ENCODE measurements at places on chromosomes 5 and 9.

DNA sequence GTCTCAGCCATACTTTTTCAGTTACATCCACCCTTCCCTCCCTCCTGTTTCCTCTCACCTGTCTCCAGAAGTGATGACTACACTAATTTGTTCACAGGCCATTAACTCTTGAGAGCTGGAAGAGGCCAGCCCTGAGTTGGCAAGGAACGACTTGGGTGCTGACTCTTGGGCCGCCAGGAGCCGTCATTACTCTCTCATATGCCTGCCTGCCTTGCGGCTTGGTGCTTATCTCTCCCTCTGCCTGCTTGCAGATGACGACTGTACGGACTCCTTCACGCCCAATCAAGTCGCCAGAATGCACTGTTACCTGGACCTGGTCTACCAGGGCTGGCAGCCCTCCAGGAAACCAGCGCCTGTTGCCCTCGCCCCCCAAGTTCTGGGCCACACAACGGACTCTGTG, 66.1 kb downstream of the PAPPA start:
- peak; percentile 77 for DNase-seq
- no peak overlapping the region for H3K27ac ChIP-seq
- peaks cover 3% of the 10 kb centered on the region for H3K27me3 ChIP-seq
- H3K4me1 ChIP-seq, result peaks cover 6% of the 10 kb centered on the region
- no peaks in the 10 kb centered on the region for H3K36me3 ChIP-seq

- no peaks in the 10 kb centered on the region for H3K4me1 ChIP-seq
- no peak overlapping the region for H3K27ac ChIP-seq
- DNase-seq, result no peak
- no peaks in the 10 kb centered on the region for H3K27me3 ChIP-seq
- no peak overlapping the region for H3K4me3 ChIP-seq
Measured at GRCh38 chr5:132628814-132629213, 29.2 kb upstream of the IL13 start.

GRCh38 chr5:148541054-148541835, 113.1 kb downstream of the HTR4 start:
- no peaks in the 10 kb centered on the region for H3K27me3 ChIP-seq
- H3K36me3 ChIP-seq, result no peaks in the 10 kb centered on the region
- peak overlapping the region; percentile 64 for H3K27ac ChIP-seq
- no peak overlapping the region for H3K4me3 ChIP-seq
- H3K4me1 ChIP-seq, result peaks cover 8% of the 10 kb centered on the region

GRCh38 chr5:765948-766631, 18.4 kb downstream of the ZDHHC11B start:
- no peak overlapping the region for H3K4me3 ChIP-seq
- H3K27me3 ChIP-seq, result no peaks in the 10 kb centered on the region
- no peak for DNase-seq
- no peaks in the 10 kb centered on the region for H3K36me3 ChIP-seq
- no peak overlapping the region for H3K27ac ChIP-seq
- H3K4me1 ChIP-seq, result no peaks in the 10 kb centered on the region

DNA sequence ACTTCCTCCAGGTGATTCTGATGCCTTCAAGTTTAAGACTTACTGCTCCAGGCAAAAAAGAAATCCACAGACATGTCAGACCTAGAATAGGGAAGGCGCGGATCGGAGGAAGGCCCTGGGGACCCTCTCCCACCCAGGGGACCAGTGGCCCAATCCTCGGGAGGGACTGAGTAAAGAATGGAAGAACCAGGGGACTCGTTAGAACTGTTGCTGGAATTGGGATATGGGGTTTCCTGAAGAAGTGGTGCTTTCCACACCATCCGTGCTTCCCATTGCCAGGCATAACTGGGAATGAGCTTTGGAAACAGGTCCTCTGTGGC, 63.8 kb upstream of the SLC25A51 start:
- no peak overlapping the region for H3K27ac ChIP-seq
- no peak for DNase-seq
- peaks cover 20% of the 10 kb centered on the region for H3K4me1 ChIP-seq

GRCh38 chr9:82961504-82962125, 101.3 kb downstream of the RASEF start:
- peaks cover 33% of the 10 kb centered on the region for H3K27me3 ChIP-seq
- no peaks in the 10 kb centered on the region for H3K4me1 ChIP-seq
- no peak overlapping the region for H3K4me3 ChIP-seq
- peak; percentile 83 for DNase-seq
- H3K36me3 ChIP-seq, result no peaks in the 10 kb centered on the region
- no peak overlapping the region for H3K27ac ChIP-seq

DNA sequence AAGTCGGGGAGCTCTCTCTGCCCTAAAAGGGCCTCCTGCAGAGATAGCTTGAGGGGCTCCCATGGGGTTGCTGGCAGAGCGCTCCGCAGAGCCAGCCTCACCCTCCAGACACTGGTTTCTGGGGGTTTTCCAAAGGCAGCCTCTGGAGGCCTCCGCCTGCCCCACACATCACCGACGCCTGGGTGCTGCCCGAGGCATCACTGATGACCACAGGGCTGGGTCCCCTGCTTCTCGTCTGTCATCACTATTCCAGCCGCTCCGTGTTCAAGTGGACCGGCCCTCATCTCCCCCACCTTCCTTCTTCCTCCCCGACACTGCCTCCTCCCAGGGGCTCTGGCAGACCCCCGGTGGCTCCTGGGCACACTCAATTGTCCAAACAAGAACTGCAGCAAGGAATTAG, 64.1 kb upstream of the IRX4 start:
- H3K27ac ChIP-seq, result peak overlapping the region; percentile 93
- H3K4me1 ChIP-seq, result peaks cover 22% of the 10 kb centered on the region
- DNase-seq, result peak; percentile 91
- no peaks in the 10 kb centered on the region for H3K27me3 ChIP-seq

- no peak for DNase-seq
- H3K4me1 ChIP-seq, result no peaks in the 10 kb centered on the region
- no peaks in the 10 kb centered on the region for H3K36me3 ChIP-seq
- H3K27me3 ChIP-seq, result no peaks in the 10 kb centered on the region
Measured at GRCh38 chr5:153974813-153975163, 63.9 kb downstream of the FAM114A2 start.

DNA sequence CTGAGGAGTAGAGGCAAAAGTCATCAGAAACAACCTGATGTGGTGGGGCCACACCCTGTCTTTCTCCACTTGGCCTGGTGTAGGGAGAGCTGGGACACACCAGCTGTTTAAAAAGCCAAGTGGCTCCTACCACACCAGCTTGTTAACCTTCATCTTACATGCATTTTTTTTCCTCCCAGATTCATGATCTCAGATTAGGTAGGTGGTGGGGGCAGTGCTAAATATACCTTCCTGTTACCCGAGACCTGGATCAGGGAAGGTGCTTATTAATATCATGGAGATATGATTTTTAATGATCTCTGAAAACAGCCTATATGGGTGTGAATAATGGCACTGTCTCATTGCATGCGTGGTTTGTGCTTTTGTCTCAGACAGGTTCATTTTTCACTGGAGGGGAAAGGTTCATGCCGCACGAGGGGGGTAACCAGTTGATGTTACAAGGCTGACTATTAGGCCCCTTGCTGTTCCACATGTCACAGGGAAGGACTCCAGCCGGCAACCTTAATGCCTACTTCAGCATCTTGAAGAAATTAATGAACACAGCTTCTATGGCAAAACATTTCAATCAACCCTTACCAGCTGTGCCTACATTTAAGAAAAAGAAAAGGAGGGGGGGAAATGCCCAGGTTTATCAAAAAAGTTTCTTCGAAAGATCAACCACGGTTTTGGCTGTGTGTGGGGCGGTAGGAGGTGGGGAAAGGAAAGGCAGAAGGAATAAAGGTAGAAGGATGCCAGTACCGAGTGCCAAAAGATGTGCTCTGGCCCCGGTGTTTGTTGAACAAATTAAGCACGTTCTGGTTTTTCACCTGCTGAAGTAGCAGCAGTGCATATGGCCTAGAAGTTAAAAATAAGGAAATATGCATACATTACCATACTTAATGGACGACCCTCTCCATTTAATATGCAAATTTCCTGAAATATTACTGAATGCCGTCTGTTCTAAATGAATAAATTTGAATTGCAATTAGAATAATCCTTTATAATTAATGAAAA, 185.4 kb downstream of the EBF1 start:
- no peaks in the 10 kb centered on the region for H3K27me3 ChIP-seq
- H3K36me3 ChIP-seq, result no peaks in the 10 kb centered on the region
- no peak overlapping the region for H3K27ac ChIP-seq
- H3K4me1 ChIP-seq, result no peaks in the 10 kb centered on the region

- H3K4me1 ChIP-seq, result no peaks in the 10 kb centered on the region
- H3K4me3 ChIP-seq, result no peak overlapping the region
- no peak for DNase-seq
Measured at GRCh38 chr5:160837211-160837610, 14.8 kb downstream of the ATP10B start.

GRCh38 chr5:139088024-139088423, 110.1 kb downstream of the SIL1 start:
- no peak overlapping the region for H3K4me3 ChIP-seq
- H3K27ac ChIP-seq, result no peak overlapping the region
- peaks cover 9% of the 10 kb centered on the region for H3K4me1 ChIP-seq
- no peaks in the 10 kb centered on the region for H3K36me3 ChIP-seq
- no peaks in the 10 kb centered on the region for H3K27me3 ChIP-seq
- no peak for DNase-seq

- H3K27me3 ChIP-seq, result peaks cover 28% of the 10 kb centered on the region
- H3K36me3 ChIP-seq, result no peaks in the 10 kb centered on the region
- H3K27ac ChIP-seq, result no peak overlapping the region
- peak; percentile 42 for DNase-seq
- no peak overlapping the region for H3K4me3 ChIP-seq
Measured at GRCh38 chr5:6576861-6577501, 55.9 kb downstream of the NSUN2 start.

DNA sequence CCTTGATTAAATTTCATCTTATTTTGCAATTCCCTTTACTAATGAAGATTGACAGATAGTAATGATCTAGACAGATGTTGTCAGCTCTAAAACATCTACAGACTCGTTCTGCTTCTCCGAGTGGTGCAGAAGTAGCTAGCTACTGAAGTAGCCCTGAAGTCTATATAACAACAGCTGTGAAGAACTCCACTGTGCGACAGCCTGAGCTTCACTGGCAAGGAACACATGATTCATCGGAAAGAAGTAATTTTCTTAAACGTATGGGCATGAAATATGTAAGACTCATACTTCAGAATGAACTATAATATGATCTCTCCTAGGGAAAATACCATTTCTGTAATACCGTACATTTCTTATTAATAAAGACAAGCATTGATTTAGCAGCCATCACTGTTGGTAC, 96.2 kb downstream of the TRPM3 start:
- H3K27me3 ChIP-seq, result no peaks in the 10 kb centered on the region
- no peak overlapping the region for H3K27ac ChIP-seq
- H3K36me3 ChIP-seq, result no peaks in the 10 kb centered on the region
- no peak for DNase-seq
- H3K4me3 ChIP-seq, result no peak overlapping the region
- H3K4me1 ChIP-seq, result no peaks in the 10 kb centered on the region

DNA sequence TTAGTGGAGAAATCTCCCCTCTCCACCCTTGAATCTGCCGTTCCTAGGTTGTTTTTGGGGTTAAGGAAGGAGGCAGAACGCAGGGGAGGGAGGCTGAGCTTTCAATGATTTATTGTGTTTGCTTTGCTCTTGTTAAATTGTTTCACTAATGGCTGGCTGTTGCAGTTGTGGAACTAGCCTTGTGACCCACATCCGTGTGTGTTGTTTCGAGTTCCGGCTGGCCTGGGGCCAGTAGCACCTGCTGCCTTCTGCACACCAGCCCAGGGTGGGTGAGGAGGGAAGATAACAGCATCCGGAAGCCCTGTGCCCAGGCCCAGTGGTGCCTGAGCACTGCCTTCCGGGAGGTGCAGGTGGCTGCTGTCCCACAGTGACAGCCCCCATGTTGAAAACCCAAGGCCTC, 3.6 kb downstream of the ERGIC1 start:
- H3K36me3 ChIP-seq, result no peaks in the 10 kb centered on the region
- H3K4me1 ChIP-seq, result no peaks in the 10 kb centered on the region
- H3K27me3 ChIP-seq, result no peaks in the 10 kb centered on the region

- no peak overlapping the region for H3K4me3 ChIP-seq
- DNase-seq, result no peak
- no peak overlapping the region for H3K27ac ChIP-seq
- no peaks in the 10 kb centered on the region for H3K27me3 ChIP-seq
- H3K4me1 ChIP-seq, result no peaks in the 10 kb centered on the region
Measured at GRCh38 chr5:37847978-37848425, 8.2 kb upstream of the GDNF start.

GRCh38 chr5:135435467-135436330, 11.4 kb downstream of the DCANP1 start:
- H3K4me1 ChIP-seq, result no peaks in the 10 kb centered on the region
- H3K27ac ChIP-seq, result no peak overlapping the region
- H3K4me3 ChIP-seq, result no peak overlapping the region
- H3K36me3 ChIP-seq, result no peaks in the 10 kb centered on the region
- DNase-seq, result no peak
- no peaks in the 10 kb centered on the region for H3K27me3 ChIP-seq

DNA sequence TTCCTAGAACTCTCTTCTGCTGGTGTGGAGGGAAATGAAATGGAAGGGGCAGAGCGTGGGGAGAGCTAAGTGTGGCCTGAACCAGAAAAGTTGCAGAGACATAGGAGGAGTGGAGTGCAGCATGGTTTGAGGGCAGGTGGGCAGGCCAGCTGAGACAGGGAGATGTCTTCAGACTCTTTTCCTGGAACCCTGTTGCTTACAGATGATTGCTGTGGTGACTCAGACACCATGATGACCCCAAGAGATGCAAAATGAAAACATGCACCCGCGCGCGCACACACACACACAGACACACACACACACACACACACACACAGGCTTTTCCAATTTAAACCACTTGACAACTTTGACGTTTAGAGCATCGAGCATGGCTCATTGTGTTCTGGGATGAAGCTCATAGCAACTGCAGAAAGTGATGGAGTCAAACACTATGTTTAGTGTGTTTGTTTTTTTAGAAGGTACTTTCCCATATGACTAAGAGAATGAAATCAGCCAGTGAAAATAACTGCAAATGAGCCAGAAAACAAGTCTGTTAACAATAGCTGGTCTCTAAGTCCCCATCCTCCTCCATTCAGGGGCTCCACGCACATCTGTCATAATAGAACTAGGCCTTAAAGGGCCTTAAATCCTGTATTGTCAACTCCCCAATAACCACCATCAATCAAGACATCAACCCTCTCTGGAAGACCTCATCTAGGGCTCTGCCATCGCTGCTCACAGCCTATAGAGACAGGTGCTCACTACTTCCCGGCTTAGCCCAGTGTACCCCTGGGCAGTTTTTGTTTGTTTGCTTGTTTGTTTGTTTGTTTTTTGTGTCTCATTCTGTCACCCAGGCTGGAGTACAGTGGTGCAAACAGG, 9.6 kb downstream of the TMOD1 start:
- DNase-seq, result no peak
- H3K4me1 ChIP-seq, result peaks cover 14% of the 10 kb centered on the region
- no peak overlapping the region for H3K27ac ChIP-seq
- no peak overlapping the region for H3K4me3 ChIP-seq

DNA sequence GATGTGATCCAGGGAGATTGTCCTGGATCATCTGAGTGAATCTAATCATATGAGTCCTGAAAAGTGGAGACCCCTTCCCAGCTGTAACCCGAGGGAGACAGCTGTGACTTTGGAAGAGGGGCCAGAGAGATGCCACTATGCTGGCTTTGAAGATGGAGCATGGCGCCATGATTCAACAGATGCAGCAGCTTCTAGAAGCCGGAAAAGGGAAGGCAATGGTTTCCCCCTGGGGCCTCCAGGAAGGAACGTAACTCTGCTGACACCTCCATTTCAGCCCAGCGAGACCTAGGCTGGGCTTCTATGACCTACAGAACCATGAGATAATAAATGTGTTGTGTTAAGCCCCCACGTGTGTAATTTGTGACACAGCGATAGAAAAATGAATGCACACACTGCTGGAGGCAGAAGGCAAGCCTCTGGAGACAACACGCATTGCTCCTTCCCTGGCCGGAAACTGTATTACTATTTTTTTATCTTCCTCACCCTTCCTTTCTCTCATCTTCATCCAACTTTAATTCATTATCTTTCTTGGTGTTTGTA, 16.6 kb upstream of the SARDH start:
- no peak overlapping the region for H3K27ac ChIP-seq
- H3K36me3 ChIP-seq, result no peaks in the 10 kb centered on the region
- no peaks in the 10 kb centered on the region for H3K27me3 ChIP-seq
